ENCODE measurements at places on chromosomes 3 and 15.

DNA sequence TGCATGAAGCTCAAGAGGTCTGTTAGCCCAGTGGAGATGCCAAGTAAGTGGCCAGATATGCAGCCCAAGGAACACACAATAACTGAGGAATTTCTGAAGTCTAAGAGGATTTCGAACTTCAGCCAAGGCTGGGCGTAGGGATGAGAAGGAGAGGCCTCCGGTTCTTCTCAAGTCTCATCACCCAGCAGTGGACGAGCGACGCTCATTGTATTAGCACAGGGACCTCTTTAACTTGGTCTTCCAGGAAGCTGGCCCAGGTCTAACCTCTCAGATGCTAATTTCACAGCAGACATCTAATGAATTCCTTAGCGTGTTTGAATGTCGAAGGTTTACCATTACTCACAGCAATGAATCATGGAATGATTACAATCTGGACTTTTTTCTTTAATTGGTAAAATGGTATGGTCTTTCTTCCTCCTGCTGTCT, 85.0 kb downstream of the HES1 start:
- DNase-seq = no peak

DNA sequence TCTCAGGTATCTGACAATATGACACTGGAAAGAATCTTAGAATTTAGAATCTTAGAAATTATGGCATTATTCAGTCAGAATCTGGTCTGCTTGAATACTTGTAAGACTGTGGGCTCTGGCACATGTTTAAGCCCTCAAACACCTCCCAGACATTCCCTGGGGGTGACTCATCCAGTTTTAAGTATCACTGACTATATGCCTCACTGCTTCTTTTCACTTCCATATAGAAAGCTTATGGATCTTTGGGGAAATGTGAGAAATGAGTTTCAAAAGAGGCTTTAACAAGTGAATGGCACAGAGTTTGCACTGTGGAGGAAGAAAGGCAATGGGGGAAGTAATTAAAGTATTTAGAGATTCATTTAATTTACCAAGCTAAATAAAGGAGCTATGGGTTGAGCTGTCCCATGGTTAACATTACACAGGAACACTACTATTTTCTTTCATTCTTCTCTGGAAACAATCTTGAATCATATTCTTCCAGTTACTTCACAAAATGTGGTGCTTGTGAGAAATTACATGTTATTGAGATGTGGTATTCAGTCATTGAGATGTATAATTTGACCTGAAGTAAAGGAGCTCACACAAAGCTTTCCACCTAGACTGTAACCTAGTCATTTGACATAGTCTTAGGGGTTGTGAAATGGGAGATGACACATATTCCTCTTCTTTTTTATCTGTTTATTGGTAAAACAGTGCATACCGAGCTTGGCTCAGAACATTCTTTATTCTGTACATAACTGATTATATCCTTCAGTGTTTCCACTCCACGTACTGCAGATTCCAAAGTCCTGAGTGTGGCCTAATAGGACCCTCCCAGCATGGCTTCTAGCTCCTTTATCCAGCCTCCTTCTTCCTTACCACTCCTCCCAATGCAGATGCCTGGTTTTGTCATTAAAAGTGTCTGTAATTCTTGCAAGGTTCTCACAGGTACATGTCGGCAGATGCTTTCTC, 544.6 kb upstream of the NECTIN3 start:
- DNase-seq = no peak

GRCh38 chr15:35061825-35062737, 23.0 kb downstream of the NANOGP8 start:
- no peak for DNase-seq

DNA sequence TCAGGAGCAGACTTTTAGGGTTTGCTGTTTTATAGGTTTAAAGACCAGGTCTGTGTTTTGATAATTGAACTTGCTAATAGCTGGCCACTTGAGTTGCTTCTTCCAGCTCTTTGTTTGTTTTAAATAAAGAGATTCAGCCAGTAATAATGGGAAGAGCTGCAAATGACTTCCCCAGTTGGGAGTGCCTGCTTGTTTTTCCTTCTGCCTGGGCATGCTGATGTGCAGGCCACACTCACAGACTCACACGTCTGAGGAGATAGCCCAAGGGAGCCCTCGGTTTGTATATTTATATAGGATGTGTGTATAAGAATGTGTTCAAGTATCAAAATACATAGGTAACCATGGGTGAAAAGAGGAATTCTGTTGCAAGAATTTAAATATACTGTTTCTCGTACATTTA, 78.2 kb upstream of the BOC start:
- no peak for DNase-seq

GRCh38 chr3:101146946-101147345, 153.7 kb upstream of the ABI3BP start:
- DNase-seq = no peak

GRCh38 chr15:76161153-76162035, 101.6 kb downstream of the TMEM266 start:
- no peak for DNase-seq

DNA sequence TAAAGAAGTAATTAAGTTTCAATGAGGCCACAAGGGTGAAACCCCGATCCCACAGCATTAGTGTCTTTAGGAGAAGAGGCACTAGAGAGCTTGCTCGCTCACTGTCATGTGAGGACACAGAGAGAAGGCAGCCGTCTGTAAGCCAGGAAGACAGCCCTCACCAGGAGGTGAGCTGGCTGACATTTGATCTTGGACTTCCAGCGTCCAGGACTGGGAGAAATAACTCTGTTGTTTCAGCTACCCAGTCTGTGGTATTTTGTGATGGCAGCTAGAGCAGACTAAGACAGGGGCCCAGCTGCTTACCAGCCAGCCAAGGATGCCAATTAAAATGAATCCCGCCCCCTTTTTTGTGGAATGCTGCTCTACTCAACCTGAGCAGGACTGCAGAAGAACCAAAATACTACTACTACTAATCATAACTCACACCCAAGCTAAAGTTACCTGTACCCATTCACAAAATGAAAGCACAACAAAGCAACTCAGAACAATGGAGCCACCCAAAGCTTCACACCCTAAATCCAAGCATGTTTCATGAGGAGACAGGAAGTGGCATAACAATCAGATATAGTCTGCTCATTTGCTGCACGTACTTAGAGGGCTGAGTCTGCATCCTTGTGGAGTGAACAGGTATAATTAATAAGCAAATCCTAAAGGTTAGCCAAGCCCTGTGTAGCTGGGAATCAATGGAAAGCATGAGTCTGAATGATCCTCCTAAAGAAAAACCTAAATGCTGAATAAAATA, 35.6 kb upstream of the RHCG start:
- DNase-seq = no peak

GRCh38 chr15:50773389-50773788, 7.9 kb upstream of the SPPL2A start:
- DNase-seq = no peak

DNA sequence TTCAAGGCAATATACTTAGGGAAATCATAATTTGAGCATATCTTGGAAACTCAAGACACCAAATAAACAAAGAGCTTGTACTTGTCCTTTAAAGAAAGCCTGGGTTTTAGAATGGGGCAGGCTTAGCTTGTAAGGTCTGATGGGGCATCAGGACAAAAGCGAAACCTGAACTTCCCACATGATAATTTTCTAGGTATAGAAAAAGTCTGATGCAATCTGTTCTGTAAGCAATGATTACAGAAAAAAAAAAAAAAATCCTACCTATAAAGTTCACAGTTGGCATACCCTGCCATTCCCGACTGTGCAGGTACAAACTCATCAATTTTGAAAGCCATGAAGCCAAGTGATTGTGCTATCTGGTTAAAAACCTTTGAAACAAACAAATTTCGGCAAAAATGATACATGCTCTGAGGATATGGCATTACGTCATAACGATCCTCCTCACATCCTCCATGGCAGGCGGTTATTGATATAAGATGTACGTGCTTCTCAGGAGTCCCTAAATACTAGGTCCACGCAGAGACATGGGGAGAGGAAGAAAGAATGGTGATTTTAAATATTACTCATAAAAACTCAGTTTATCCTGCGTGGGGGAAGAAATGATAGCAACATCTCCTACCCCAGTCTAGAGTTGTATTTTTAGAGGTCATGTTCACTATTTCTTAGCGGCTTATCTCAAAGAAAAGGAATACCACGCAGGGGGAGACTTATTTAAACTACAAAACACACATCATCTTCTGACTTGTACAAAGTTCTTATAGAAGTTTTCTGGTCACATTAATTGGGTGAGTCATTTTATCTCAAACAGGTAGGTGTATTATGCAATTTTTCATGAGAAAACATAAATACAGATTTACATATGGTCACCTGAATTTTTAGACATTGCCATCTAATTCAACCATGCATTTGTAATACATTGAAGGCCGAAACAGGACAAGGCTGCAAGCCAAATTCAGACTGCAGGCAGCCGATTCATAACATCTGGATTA, 27.0 kb downstream of the MB21D2 start:
- no peak for DNase-seq

DNA sequence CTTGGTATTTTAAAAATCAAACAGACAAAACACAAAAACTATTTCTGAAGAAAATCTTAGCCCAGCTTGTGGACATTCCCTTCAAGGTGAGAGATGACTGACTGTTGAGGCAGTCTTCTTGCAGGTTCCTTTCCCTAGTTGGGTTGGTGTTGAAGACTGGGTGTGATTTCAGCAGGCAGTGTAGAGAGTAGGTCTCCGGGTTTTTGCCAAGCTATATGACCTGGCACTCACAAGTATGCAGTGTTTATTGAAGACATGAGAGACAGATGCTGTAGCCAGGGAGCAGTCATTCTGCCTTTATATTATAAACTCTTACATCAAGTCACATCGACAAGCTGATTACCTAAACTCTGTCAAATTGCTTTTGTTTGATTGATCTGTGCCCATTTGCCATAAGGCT, 17.5 kb downstream of the SENP8 start:
- DNase-seq = no peak

- no peak for DNase-seq
Measured at GRCh38 chr3:192881159-192881786, 36.4 kb downstream of the MB21D2 start.

GRCh38 chr3:7973006-7973405, 528.6 kb upstream of the LMCD1 start:
- DNase-seq = no peak

GRCh38 chr3:14935592-14936345, 11.6 kb upstream of the NR2C2 start:
- no peak for DNase-seq

DNA sequence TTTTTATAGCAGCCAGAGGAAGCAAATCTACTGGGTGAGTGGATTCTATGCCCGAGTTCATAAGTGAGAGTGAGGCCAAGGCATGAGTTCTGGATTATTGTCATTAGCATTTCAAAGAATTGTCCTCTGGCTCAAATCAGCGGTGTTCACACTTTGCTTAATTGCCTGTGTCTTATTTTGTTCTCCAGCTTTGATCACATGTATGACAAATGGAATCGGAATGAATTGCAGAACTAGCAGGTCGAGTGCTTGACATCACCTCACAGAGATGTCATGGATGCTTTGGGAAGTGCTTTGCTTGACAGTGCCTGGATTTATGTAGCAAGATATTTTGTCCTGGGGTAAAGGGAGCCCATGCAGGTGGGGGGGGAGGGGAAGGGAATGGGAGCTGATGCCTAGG, 68.0 kb downstream of the SH3GL3 start:
- DNase-seq = no peak

DNA sequence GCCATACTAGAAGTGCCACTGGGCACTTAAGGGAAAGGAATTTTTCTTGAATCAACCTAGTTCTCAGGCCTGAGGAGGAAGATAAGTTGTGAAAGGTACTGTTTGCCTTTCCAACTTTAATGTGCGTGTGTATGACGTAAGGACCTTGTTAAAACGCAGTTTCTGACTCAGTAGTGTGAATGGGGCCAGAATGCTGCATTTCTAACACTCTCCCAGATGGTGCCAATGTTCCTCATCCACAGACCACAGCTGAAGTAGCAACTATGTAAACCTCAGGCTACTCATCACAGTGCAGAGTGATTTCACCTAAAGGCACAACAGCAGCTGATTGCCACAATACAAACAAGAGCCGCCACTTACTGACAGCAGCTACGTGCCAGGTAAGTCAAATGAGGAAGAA, 103.6 kb downstream of the OTOL1 start:
- no peak for DNase-seq

DNA sequence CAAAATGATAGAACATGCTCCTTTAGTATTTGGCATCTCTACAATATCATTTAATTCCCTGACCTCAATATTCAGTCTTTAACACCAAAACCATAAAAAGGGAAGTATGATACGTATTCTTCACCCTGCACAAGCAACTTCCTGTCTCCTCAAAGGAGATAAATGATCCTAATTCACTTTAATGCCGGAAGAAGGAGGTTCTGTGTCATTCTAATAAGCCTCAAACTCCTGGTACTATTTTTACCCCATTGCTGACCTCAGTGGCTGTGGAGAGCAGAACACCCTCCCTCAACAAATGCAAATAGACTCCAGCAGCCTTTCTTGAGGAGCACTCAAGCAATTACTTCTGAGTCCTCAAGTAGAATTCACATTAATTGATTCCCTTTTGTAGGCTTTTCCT, 173.3 kb downstream of the TMEM108 start:
- no peak for DNase-seq

- no peak for DNase-seq
Measured at GRCh38 chr15:85685356-85685755, 109.4 kb downstream of the KLHL25 start.

DNA sequence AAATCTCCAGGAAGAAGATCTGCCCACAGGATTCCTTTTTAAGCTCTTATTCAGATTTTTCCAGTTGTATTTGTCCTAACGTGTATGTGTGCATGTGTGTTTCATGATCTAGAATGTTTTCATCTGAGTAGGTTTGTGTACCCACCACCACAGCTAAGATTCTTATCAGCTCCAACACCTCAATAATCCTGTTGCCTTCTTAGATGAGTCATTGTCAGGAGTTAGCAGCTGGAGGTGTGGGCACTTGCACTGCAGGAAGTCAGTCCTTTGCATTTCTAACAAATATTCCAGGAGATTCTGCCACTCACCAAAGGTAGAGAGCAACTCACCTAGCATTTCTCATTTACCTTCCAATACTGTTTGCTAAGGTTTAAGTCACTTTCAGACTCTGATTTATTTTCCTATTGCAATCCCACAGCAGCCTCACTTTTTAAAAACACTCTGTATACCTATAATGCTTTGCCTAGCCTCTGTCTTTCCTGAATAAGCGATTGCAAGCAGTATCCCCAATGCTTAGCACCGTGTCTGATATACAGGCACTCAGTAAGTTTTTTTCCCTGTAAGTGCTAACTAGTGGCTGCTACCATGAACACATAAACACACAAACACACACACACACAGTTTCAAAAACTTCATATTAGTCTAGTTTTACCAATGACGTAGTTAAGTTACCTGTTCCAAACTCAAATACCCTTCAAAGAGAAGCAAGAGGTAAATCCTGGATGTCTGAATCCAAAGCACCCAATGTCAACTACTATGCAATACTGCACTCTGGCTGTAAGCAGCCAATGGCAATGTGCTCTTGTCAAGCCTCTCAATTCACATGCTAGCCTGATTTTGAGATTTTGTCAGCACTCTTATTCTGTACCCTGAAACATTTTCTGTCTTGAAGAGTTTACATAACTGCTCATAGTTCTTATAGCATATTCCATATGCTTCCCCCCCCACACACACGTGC, 713.5 kb upstream of the LMCD1 start:
- DNase-seq = no peak

GRCh38 chr3:147371771-147372340, 34.5 kb downstream of the ZIC4 start:
- no peak for DNase-seq

- DNase-seq = no peak
Measured at GRCh38 chr3:13607821-13608597, 59.1 kb downstream of the FBLN2 start.

GRCh38 chr3:63232764-63233396, 45.2 kb upstream of the SYNPR start:
- DNase-seq = no peak

GRCh38 chr15:80159811-80160569, 7.2 kb downstream of the FAH start:
- DNase-seq = no peak

- no peak for DNase-seq
Measured at GRCh38 chr3:157913741-157914150, 192.5 kb downstream of the SHOX2 start.
